ENCODE measurements at places on chromosomes 12 and 14. TPM values are rescaled to one million over a fixed set of nuclear protein-coding genes. Genes with fewer than 3 reads are reported as not detected.

CLEC4D gene
- total RNA-seq, result not detected

DNA sequence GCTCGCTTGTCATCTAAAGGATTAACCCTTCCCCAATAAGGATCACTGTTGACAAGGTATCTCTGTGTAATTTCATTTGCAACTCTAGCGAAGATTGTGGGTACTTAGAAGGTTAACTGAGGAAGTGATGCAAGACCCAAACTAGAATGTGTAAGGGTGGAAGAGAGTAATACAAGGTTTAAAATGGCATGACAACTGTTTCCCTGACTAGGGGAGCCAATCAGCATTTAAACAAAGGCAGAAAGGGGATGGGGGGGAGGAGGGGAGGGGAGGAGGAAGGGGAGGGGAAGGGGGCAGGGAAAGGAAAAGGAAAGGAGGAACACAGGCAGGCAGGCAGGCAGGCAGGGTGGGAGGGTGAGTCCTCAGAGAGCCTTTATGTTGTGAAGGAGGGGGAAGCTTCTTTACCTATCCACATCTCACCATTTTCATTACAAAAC lies 31.1 kb downstream of the NRDE2 start:
- DNase-seq, result no peak

GRCh38 chr12:38149395-38150073 lies 167.0 kb upstream of the ALG10B start:
- DNase-seq, result no peak

DNA sequence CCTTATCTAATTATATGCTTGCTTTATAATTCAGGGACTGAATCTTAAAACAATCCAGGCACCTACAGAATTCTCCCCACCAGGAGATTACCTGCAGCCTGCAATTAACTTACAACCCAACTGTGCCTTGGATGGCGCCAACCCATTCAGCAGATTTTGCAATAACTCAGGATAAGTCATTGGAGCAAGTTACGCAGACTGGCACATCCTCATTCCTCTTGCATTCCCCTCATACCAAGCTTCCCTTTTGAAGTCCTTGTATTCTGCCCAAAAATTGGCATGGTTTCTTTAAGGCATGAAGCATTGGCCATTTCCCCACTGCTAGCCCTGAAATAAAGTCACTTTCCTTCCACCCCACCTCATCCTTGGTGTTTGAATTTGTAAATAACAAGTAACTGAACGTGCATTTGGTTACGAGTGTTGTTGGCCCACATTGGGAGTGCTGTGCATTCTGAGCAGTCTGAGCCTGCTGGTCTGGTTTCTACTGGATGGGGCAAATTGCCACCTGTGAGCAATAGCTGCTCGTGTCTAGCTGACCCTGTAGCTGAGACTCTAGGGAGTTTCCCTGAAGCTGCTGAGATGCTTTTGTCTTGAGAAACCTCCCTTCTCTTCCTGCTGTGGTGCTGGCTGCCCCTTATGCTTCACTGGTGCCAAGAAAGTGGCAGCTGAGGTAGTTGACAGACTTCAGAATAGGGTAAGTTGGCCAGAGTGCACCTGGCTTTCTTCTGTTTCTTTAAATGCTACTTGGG lies 99.2 kb upstream of the SCAF11 start:
- no peak for DNase-seq

All from activated naive CD8-positive, alpha-beta T cell treated with anti-CD3 and anti-CD28 coated beads for 36 hours (primary cell).